M059J (cell line): ENCODE measurements at places on chromosomes 7 and 10. TPM values are rescaled to one million over a fixed set of nuclear protein-coding genes. Genes with fewer than 3 reads are reported as not detected.

- peak; percentile 16 for DNase-seq
These were observed 4.0 kb upstream of the ARMS2 start for GRCh38 chr10:122450353-122450990.

DNA sequence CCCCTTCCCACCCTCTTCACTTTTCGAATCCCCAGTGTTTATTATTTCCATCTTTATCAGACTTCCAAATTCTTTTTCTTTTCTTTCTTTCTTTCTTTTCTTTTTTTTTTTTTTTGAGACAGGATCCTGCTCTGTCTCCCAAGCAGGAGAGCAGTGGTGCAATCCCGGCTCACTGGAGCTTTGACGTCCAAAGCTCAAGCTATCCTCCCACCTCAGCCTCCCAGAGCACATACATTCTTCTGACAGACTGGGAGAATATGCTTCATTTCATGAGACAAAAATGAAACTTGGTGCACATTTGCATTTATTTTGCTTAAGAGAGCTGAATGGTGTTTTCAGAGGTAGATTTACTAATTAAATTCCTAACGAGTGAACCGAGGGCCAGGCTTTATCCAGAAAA, 80.1 kb upstream of the FZD8 start:
- DNase-seq, result no peak

The DGKB gene
- 0.05 TPM in 1 of 2 replicates, not detected in the other for total RNA-seq

DNA sequence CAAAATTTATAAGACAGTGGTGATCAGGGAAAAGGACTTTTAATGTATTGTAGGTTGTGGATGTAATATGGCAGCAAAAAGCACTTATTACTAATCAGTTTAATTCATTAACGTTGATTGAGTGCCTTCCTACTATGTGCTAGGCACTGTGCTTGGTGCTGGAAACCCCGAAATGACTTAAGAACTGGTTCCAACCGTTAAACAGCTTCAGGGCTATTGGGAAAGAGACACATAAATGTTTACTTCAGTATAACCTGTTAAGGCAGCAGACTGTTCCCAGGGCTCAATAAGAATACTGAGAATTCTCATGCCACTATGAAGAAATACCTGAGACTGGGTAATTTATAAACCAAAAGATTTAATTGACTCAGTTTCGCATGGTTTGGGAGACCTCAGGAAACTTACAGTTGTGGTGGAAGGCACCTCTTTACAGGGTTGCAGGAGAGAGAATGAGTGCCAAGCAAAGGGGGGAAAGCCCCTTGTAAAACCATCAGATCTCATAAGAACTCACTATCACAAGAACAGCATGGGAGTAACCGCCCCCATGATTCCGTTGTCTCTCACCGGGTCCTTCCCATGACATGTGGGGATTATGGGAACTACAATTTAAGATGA, 1.1 kb upstream of the SLC25A13 start:
- DNase-seq, result no peak

DNA sequence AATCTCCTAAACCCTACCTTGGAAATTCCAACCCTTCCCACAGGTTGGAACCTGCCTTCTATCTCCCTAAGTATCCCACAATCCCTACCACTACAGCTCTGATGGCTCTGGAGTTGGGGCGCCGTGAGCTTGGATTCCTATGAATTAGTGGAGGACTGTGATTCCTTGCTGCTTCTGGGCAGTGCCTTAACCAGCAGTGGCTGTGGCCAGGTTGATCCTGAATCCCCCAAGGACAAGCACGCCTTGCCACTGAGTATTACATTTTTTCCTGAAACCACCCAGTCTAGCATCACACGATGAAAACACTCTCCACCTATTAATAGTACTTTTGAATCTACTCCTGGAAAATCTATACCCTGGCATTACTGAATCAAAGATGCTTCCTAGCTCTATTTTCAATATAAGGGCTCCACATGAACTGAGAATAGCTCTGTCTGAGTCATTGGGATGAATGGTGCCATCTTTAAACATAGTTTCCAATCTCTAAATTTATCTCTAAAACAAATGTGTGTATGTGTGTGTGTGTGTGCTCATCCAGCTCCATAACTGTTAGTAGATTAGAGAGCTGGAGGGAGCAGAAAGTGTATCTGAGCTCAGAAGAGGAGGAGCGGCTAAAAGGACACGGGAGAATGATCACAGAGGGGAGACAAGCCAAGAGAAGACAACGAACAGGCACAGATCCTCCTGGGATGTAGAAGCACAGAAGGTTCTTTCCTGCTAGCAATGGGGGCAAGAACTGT, 11.9 kb upstream of the INPP5F start:
- DNase-seq, result no peak

The PAX4 gene
- total RNA-seq, result not detected in 2 replicates

DNA sequence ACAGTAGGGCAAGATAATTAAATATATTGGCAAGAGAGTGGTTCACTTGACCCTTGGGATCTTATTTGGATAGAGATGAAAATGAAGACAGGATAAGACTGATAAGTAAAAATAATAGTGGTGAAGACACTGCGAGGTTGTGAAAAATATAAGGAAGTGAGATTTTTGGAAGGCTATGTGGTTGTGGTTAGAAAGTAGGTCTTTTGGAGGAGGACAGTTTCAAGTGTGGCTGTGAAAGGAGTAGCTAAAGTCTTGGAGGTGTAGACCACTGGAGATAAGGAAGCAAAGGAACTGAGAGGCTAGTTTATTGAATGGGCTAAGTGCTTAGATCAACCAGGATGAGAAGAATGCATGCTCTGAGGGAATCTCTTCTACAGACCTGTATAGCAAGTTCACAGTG, 11.2 kb downstream of the MIOS start:
- DNase-seq, result no peak

- peak; percentile 75 for DNase-seq
These were observed 140.6 kb upstream of the TMEM168 start for GRCh38 chr7:112930787-112931186.

DNA sequence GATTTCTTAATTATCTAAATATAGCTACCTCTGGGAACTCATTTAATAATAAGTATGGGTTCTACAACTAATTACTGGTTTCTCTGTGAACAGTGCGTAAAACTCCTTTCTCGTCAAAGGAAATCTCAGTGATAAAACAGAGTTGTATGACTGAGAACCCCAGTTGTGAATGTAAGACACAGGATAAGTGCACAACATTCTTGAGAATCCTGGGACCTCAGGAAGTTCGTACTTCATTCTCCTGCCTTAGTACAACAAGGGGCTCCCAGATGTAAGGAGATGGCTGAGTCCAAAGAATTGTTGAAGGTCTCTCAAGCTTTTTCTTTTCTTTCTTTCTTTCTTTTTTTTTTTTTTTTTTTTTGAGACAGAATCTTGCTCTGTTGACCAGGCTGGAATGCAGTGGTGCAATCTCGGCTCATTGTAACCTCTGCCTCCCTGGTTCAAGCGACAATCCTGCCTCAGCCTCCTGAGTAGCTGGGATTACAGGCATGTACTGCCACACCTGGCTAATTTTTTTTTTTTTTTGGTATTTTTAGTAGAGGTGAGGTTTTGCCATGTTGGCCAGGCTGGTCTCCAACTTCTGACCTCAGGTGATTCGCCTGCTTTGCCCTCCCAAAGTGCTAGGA, 12.5 kb downstream of the DENND10 start:
- no peak for DNase-seq

- peak; percentile 10 for DNase-seq
These were observed 21.3 kb upstream of the EFCAB10 start for GRCh38 chr7:105602325-105603305.

The OR2A7 gene
- 0.07 and 0.98 TPM in 2 replicates for total RNA-seq
